HuH-7.5 (cell line): ENCODE measurements at places on chromosomes 7 and 10.

- DNase-seq = no peak
Measured at GRCh38 chr10:17003151-17003550, 126.5 kb downstream of the CUBN start.

- no peak for DNase-seq
Measured at GRCh38 chr7:37040330-37040729, 316.0 kb upstream of the AOAH start.

GRCh38 chr7:115267503-115267902 lies 345.6 kb downstream of the MDFIC start:
- no peak for DNase-seq

DNA sequence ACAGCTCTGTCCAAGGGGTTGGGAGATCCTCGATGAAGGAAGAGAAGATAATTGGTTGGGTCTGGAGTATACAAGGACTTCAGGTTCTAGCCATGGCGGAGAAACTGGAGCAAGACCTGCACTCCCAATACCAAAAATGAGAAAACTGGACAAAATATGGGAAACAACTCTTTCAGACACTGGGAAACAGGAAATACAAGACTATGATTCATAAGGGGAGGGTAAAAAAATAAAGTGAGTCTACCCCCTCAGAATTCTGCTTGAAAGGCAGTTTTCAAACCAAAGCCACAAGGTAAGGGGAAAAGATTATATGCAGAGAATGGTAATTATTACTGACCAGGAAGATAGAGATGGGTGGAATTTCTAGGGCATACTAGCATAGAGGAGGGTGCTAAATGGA lies 10.2 kb upstream of the SEC61G start:
- no peak for DNase-seq

GRCh38 chr7:1738511-1738910 lies 68.4 kb downstream of the ELFN1 start:
- no peak for DNase-seq

GRCh38 chr10:52952391-52953055 lies 179.9 kb upstream of the MBL2 start:
- no peak for DNase-seq

DNA sequence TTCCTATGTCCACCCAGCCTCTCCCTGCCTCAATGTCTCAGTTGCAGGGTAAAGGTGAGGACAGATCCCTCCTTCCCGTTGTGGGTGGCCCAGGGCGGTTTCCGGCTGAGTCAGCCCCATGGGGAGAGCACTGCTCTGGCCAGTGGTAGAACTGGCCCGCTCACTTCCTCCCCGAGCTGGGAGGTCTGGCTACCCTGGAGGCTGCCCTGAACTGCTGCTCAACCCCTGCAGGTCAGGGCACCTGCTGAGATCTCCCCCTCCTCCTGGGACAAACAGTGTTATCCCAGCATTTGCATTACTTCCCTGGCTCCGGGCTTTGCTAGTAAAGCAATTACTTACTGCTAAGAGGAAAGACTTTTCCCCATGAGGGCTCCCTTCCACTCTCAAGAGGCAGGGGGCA lies 21.4 kb upstream of the IMPDH1 start:
- DNase-seq = no peak

- no peak for DNase-seq
Measured at GRCh38 chr10:123622381-123622780, 43.8 kb upstream of the GPR26 start.

DNA sequence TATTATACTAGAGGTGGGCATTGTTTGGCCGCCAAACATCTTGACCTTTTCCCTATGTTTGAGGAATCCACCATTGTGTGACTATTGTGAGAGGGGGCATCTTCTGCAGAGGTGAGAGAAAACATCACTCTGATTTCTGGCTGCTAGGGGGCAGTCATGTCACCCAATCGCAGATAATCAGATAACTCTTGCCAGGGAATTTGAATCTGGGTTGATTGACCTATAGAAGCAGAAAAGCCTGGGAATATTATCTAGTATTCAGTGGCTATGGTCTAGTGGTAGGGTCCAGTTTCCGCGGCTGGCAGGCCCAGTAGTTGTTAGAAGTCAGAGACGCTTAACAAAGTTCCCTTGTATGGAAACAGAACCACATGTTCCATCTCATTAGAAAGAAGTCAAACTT lies 808.5 kb downstream of the PHTF2 start:
- no peak for DNase-seq

DNA sequence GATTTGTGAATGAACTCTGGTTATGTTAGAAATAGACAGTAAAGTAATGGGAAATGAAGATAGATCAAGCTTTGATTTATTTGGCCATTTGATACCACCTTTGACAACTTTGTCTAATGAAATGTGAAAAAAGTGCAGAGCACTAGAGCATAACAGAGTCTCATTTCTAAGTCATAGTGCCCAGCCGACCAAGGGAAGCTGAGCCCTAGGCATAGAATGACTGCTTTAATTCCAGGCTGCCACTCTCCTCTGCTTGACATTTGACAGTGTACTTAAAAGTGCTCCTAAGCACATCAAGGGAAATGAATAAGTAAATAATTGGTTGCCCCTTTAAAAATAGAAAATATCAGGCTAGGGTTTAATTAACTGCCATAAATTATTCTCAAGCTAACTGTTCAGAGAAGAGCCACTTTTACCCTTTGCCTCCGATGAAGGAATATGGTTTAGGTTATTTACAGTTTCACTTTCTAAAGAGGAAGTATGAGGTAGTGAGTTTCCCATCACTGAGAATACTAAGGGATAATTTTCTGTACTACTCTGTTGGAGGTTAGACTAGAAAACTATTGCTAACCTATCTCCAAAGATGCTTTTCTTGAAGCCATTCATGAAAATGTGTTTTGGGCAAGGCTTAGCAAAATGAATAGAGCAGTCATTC lies 591.6 kb downstream of the REEP3 start:
- DNase-seq = no peak

DNA sequence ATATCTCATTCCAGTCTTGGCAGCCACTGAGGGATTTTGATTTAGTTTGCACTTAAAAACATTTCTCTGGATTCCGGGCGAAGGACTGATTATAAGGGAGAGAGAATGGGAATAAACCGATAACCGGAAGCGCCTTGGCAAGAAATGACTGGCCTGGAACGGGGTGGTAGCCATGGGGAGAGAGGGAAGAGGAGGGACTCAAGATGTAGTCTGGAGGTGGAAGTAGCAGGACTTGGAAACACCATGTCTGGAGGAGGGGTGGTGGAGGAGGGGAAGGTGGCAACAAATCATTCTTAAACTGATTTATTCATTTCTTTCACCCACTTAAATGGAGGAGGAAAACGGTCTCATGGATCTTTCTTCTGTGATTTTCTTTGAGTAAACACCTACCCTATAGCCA lies 238.1 kb downstream of the REEP3 start:
- DNase-seq = no peak

DNA sequence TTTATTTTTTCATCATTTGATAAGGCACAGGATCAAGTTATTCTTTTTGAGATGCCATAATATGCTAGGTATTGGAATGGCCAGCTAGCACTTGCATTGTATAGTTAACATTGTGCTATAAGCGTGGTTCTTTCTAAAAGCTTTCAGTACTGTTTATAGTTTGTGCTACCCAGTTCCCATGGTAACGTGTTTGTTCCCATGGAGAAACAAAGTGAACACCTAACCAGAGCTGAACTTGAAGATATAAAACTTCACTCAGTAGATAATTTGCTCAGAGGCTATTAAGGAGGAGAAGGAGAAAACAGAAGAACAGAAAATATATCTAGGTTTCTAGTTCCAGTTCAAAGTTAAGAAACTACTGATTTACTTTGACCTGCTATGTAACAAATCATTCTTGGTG lies 23.6 kb upstream of the ITGB8 start:
- DNase-seq = no peak

DNA sequence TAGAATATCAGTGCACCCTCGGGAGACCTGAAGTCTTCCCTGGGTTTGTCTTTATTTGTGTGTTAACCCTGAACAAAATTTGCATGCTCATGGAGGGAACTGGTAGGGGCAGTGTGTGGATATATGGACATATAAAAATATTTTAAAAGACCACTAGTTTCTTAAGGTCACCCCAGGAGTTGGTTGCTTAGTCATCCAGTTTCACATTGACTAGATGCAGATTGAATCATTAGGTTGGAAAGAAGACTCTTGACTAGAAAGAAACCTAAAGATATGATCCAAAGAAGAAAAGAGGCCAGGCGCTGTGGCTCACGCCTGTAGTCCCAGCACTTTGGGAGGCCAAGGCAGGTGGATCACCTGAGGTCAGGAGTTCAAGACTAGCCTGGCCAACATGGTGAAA lies 137.1 kb downstream of the KAT6B start:
- no peak for DNase-seq

DNA sequence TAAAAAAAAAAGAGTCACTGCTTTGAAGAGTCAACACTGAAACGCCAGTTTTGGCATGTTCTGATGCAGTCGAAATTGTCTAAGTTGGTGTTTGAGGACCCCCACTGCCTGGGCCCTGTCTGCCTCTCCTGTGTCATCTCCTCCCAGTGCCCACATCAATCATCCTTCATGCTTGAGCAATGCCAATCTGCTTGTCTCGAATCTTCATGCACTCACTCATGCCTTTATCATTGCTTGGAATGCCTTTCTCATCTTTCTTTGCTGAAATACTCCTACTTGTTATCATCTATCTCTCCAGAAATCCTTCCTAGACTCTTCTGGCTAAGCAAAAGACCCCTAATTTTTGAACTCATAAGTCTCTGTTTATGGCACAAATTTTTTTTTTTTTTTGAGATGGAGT lies 42.1 kb upstream of the PLPP4 start:
- no peak for DNase-seq

DNA sequence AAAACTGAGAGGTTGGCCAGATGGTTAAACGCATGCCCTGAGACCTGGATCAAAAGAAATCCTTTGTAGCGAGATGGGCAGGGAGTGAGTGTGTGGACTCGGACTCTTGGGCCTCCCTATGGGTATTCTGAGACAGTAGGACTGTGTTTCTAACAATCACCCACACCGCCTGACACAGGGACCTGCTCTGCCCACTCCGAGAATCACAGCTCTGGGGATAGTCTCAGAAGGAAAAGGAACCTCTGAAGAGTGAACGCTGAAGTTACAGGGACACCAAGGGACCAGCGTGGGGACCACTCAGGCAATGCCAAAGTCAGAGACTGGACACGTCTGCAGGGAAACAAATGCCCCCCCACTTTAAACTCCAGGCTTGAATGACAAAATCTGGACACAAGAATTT lies 242.1 kb upstream of the TCERG1L start:
- DNase-seq = no peak

DNA sequence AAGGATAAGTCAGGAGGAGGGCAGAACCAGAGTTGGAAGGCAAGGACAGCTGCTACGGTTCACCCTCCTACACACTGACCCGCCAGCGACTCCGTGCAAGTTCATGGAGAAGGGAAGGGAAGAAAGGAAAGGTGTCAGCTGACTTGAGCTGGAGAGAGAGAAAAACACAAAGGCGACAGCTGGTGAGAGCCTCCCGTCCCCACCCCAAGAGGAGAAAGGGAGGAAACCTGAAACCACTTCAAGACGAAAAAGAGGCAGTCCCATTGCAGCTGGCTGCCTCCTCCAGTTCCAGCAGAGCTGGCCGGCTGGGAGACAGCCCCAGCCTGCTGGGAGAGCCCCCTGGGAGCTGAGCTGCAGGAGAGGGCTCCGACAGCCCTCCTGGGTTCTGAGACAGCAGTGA lies 75.2 kb downstream of the PARD3 start:
- DNase-seq = no peak

DNA sequence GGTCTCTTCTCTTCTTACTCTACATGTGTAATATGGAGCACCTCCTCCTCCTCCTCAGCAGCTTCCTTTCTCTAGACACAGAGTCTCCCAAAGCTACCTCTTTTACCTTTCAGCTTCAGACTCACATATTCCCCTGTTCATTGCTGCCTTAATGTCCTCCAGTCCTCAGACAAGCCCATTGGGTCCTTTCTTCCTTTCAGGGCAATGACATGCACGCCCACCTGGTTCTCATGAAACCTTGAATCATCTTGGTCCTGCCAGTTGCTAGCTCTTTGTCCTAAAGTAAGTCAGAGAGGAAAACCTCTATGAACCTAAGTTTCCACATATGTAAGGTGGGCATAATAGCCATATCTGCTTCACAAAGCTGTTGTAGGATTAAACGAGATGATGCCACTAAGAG lies 227.0 kb downstream of the RPS24 start:
- no peak for DNase-seq

- DNase-seq = no peak
Measured at GRCh38 chr10:35480142-35480541, 125.0 kb upstream of the GJD4 start.

- DNase-seq = no peak
Measured at GRCh38 chr10:46074196-46074946, 28.3 kb upstream of the MSMB start.

GRCh38 chr10:112687647-112688046 lies 240.6 kb downstream of the VTI1A start:
- DNase-seq = no peak

DNA sequence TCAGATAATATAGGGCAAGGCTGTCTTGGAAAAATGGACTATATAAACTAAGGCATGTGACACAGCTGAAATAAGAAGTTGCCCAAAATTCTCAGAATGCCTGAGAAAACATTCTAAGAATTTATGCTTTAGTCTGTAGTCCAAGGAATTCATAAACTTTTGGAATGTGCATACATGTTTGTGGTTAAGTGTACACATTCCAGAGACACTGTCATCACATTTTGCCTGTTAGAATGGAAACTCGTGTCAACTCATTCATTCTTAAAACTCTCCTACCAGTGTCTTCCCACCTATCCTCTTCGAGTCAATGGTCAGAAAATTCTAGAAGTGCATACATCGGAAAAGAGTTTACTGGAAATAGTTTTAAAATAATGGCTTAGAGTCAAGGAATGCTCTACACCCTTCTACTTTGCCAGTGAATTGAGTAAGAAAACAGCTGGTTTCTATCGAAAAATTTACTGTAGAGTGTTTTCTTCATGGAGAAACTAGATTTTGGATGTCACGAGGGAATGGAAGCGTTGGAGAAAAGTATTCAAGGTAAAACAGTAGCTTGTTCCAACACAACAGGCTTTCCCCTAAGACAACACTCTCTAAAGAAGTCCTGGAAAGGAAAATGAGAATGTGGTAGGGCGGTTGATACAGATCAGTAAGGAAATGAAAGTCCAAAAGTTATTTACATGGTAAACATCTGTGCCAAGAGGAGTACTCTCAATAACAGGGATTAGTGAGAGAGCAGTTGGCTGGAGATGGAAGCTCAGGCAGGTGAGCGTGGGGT lies 1177.6 kb upstream of the C7orf33 start:
- no peak for DNase-seq

GRCh38 chr7:90621125-90621746 lies 25.1 kb downstream of the CDK14 start:
- DNase-seq = no peak

- no peak for DNase-seq
Measured at GRCh38 chr10:131002031-131002861, 309.3 kb downstream of the TCERG1L start.

GRCh38 chr7:7969306-7970236 lies 975 bp downstream of the GLCCI1 start:
- peak; percentile 59 for DNase-seq
